ENCODE measurements at places on chromosomes 16 and 17.

DNA sequence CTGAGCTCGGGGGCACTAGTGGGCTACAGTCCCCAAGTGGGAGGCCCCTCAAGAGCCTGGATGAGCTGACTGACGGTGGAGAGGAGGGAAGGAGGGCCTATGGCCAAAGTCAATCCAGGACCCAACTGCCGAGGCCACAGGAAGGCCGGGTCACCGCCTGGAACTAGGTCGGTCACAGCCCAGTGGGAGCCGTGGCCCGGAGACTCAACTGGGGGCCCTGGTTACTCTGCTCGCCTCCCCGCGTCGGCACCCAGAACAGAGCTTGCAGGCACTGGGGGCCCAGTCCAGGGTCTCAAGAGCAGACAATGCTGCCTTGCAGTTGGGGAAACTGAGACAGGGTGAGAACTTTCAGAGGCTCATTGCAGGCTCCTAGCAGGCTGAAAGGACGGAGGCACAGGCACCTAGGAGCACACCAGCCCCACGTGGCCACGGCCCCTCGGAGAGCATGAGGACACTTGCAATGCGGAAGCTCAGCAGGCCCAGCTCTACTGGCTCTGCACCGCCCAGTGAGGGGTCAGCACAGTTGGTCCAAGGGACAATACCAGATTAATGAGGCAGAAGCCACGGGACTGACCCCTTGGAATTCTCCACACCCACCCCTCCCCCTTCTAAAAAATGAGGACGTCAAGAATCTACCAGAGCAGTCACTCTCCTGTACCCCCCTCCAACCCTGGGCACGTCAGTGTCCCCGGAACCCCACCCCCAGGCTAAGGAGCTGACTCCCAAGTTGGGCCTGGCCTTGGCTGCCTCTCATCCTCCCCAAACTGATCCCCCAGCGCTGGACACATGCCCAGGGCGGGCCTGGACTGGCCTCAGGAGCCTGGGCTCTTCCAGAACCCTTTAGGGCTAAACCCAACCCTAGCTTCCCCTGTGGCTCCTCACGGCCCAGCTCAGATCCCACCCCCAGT lies 2.2 kb downstream of the HS3ST6 start:
- DNase-seq, result no peak

- DNase-seq, result no peak
Measured at GRCh38 chr16:77949445-77949844, 72.9 kb upstream of the CLEC3A start.

- peak; percentile 54 for DNase-seq
Measured at GRCh38 chr16:67546761-67547422, 15.4 kb upstream of the CTCF start.

- no peak for DNase-seq
Measured at GRCh38 chr17:33019161-33019890, 27.7 kb downstream of the SPACA3 start.

GRCh38 chr17:82524540-82524939 lies 5.0 kb downstream of the FOXK2 start:
- DNase-seq, result no peak

GRCh38 chr17:31834448-31834847 lies 24.6 kb downstream of the COPRS start:
- no peak for DNase-seq

GRCh38 chr17:45221081-45222013 lies at the start of gene FMNL1:
TSS of gene FMNL1 (plus strand) at chr17:45221885. CDS start at chr17:45222125, 240 bp downstream.
- peak; percentile 43 for DNase-seq

- DNase-seq, result no peak
Measured at GRCh38 chr16:12024429-12024828, 47.9 kb downstream of the SNX29 start.

- no peak for DNase-seq
Measured at GRCh38 chr16:46826631-46827030, 4.3 kb downstream of the C16orf87 start.

- DNase-seq, result no peak
Measured at GRCh38 chr17:10120109-10120485, 78.3 kb downstream of the GAS7 start.

DNA sequence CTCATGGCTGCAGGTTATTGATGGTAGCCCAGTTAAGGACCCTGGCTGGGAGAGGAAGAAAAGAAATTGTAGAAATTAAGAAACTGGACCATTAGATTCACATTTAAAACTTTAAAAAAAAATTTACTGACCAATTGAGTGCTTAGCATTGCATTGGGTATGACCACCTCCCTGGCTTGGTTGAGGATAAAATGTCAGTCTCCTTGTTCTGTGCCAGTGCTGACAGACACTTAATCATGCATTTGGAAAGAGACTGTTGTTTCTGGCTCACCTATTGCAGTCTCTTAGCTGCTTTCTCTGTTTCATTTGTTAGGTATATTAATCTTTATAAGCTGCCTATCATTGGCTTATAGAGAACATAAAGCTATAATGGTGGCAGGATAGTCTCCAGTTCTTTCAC lies 1.7 kb downstream of the MYH1 start:
- no peak for DNase-seq

DNA sequence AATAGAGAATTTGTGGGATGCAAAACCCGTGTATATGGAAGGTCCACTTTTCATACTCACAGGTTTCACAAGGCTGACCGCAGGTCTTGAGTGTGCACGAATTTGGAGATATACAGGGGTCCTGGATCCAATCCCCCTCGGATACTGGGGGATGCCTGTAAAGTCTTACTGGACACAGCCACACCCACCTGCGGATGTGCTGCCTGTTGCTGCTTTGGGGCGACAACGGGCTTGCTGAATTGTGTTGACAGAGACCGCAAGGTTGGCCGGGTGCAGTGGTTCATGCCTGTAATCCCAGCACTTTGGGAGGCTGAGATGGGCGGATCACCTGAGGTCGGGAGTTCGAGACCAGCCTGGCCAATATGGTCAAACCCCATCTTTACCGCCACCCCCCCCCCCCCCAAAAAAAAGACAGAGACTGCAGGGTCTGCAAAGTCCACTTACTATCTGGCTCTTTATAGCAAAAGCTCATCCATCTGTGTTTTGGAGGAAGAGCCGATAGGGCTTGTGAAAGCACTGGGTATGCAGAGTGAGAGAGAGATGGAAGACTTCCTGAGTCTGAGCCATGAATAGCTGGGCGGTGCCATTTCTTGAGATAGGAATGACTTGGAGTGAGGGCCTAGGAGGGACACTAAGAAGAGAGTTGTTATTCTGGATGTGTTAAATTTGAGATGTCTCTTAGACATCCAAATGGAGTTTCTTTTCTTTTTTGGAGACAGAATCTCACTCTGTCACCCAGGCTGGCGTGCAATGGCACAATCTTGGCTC lies 6.4 kb upstream of the COG1 start:
- DNase-seq, result no peak

DNA sequence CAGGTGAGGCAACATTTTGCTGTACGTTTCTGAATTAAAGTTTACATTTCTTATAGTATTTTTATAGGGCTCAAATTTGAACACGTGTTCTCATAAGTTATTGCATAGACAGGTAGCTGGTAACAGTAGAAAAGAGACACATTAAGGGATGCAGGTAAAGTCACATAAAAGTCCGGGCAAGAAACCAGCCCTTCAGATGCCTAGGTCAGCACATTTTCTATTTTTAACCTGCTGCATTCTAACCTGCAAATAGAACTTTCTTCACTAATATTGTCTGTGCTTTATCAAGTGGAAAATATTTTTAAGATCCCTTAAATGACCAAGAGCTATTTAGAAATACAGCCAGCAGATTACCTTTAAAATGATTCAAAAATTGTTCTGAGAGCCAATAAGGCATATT lies 307.4 kb upstream of the AXIN2 start:
- DNase-seq, result no peak

DNA sequence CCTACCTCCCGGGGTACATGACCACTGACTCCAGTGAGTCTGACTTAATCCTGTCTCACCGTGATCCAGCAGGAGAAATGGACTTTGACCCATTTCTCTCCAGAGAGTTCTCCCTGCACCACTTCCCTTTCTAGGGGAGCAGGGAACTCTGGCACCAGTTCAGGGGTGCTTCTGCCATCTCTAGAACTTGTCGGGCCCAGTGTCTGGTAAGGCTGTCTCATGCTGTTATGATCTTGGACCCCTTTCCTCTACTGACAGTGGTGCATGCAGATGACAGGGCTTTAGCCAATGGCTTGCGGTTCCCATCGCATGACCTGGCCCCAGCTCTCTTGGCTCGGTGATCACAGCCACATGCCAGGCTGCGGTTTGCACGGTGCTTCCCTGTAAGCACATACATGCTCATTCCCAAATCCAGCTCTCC lies 62.0 kb downstream of the SLC39A11 start:
- no peak for DNase-seq

GRCh38 chr17:38747463-38748148 lies 530 bp downstream of the PCGF2 start:
- DNase-seq, result peak; percentile 76

DNA sequence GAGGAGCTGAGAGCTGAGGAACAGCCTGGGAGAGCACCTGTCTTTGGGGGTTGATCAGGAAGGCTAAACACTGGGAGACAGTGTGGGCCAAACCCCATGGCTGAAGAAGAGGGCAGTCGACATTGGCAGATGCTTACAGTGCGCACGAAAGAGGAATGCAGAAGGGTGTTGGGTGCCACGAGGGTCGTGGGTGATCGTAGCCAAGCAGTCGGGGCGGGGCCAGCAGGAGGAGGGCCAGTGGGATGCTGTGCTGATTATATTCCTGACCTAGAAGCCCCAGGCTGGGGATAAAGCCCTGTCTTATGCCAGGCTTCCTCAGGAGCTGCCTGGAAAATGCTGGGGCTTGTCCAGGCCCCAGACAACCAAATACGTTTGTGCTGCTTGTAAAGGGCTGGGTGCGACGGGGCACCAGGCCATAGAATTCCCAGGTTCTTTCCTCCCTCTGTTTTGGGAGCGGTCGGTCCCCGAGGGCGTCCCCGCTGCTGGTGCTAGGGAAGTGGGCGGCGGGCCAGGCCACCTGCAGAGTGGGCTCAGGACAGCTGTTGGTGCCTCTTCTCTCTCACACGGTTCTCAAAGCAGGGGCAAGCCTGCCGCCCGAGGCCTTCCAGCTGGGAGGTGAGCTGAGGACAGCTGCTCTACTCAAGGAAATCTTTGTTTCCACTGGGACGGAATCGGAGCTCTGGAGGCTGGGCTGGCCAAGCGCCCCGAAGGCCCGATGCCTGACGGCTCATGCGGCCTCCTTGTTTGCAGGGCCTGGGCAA lies 10.0 kb downstream of the C1QTNF1 start:
- no peak for DNase-seq

DNA sequence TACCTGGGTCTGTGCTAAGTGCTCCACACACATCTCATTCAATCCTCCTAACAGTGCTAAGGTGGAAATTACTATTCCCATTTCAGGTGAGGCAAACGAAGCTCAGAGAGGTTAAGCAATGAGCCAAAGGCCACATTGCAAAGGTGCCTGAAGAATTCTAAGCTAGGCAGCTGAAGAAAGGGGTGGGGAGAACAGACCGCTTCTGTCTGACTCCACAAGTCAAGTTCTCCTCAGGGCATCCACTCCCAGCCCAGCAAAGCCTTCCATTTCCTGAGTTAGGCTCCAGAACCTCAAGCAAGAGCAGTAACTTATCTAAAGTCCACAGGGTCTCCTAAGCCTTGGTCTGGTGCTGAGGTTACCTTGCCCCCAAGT lies 27.0 kb upstream of the MRPS23 start:
- no peak for DNase-seq

DNA sequence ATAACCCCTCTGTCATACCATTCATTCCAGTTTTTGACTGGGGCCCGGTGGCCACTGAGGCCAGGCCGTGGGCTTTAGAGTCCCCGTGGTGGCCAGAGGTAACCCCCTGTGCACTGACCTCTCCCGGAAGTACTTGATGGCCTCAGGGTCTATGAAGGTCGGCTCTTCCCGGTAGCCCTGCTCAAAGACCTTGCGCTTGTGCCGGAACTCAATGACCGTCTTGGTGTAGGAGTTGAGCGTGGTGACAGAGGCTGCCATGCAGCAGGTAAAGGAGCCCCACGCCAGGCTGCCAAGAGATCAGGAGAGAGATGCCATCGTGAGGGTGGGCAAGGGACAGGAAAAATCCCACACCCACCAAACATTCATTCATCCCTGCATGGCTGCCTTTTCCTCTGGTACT lies 234.8 kb downstream of the GSG1L start:
- DNase-seq, result no peak

DNA sequence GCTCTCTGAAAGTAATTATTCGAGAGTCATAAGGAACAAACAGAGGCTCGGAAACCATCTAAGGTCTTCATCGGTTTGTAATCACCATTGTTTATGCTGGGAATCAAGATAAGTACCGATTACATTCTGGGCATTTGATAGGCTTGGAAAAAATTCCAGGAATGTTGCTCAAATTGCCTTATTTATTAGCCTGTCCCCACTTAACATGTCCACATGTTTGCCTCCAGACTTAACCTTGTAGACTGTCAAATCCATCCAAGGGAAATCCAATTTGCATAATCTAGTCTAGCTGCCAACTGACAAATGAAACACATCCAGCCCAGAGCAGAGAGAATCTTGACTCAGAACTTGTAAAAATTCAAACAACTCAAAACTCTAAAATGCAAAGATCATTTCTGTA lies 51.3 kb upstream of the TMC5 start:
- no peak for DNase-seq

DNA sequence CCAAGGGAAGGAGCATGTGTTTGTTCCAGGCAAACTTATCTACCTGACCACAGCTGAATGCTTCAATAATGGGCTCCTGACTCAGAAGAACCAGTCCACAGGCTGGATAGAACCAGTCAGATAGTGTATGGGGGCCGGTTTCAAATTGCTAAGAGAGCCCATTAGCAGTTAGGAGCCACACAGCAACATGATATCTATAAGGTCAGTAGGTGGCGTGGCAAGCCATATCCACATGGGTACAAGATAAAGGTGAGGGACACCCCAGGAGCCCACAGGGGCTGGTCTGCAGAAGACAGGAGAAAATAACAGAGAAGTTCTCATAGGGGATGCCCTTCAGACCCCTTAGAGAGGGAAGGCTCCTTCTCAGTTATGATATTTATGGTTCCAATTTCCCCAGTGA lies 31.6 kb upstream of the CDRT15 start:
- no peak for DNase-seq

GRCh38 chr16:4830408-4830807 lies 16.7 kb downstream of the GLYR1 start:
- no peak for DNase-seq

DNA sequence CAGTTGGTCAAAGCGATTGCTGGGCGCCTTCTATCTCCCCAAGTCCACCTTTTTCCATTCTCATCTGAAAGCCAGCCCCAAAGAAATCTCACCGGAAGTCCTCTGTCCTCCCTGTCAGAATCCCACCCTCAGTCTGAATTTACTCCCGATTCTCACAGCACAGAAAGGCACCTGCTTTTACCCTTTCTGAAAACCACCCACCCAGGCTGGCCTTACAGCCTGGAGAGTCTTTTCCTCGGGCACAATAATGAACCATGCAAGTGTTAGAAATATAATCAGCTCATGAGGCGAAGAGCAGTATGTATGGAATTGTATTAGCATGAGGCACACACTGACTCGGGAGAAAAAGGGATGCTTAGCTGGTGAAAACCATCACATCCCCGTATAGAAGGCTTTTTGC lies 1.2 kb upstream of the ZFHX3 start:
- DNase-seq, result no peak

Data from HAP-1 (cell line).